Breast epithelium (tissue), 4 donors: ENCODE measurements at places on chromosomes 11 and 22. TPM values are rescaled to one million over a fixed set of nuclear protein-coding genes. Genes with fewer than 3 reads are reported as not detected.

KRTAP5-9 gene
- total RNA-seq: not detected

DNA sequence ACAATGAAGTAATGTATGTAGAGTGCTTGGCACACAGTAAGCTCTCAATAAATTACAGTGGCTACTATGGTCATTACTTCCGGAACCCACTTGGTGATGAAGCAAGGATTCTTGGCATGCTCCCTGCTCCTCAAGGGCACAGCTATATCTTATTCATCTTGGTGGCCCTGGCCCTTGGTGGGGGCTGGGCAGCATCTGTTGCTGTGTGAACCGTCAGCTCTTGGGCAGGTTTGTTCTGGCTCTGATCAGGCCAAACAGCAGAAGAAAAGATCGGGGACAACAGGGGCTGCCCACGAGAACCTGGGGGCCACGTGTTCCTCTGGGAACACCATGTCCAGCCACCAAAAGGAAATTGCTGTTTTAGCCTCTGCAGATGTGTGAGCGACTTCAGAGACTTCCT, 136.9 kb upstream of the SYT13 start:
- H3K36me3 ChIP-seq: no peaks in the 10 kb centered on the region
- H3K4me1 ChIP-seq: no peaks in the 10 kb centered on the region
- no peak overlapping the region for H3K27ac ChIP-seq
- H3K4me3 ChIP-seq: no peak overlapping the region
- no peaks in the 10 kb centered on the region for H3K27me3 ChIP-seq

DNA sequence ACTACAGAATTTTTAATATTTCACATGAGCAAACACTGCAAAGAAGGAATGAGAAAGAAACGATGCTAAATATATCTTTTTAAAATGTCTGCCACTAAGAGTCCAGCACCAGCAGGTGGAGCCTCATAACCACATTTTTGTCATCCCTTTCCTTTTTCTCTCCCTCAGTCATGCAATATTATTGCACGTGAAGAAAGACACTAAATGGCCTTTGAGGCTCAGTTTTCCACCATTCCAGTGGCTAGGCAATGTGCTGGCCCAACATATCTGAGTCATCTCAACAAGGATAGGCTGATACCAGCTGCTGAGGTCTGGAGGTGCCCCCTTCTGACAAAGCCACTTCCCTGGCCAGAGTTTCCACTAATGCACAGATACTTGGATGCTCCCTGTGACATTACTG, 1.8 kb downstream of the ALKBH8 start:
- H3K4me1 ChIP-seq: no peaks in the 10 kb centered on the region
- no peak overlapping the region for H3K4me3 ChIP-seq
- peak overlapping the region; percentile 8 for H3K27ac ChIP-seq
- H3K27me3 ChIP-seq: no peaks in the 10 kb centered on the region
- no peaks in the 10 kb centered on the region for H3K36me3 ChIP-seq
- DNase-seq: no peak

DNA sequence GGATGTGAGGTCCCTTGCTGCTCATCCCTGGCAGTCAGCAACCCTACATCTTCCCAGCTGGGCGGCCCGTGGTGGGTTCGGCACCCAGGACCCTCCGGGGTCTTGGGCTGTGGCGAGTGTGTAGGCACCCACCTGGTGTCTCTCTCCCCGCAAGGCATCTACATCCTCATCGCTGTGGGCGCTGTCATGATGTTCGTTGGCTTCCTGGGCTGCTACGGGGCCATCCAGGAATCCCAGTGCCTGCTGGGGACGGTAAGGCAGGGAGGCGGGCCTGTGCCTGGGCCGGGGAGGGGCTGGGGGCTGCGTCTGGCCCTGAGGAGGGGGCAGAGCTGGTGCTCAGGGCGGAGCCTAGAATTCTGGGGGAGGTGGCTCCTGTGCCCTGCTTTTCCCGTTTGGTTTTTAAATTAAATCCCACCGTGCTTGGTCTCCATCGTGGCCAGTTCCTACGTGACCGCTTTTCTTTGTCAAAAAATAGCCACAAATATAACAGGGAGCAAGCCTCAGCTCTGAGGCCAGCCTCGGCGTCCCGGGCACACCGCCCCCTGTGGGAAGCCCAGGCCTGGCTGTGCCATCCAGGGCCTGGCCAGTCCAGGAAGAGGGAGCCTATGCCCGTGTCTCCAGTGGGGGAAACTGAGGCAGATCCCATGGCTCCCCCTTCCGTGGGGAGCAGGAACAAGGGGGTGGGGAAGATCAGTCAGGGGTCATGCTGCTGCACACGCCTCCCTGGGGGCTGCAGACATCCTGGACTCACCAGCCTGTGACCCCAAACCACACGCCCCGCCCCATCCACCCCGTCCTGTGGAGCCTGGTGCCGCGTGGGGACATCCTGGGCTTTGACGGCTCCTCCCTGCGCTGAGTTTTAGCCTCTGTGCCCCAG, 6.4 kb upstream of the TSSC4 start:
- peaks cover 6% of the 10 kb centered on the region for H3K4me1 ChIP-seq
- peaks cover 6% of the 10 kb centered on the region for H3K36me3 ChIP-seq
- H3K4me3 ChIP-seq: no peak overlapping the region
- H3K27me3 ChIP-seq: no peaks in the 10 kb centered on the region
- DNase-seq: no peak

DNA sequence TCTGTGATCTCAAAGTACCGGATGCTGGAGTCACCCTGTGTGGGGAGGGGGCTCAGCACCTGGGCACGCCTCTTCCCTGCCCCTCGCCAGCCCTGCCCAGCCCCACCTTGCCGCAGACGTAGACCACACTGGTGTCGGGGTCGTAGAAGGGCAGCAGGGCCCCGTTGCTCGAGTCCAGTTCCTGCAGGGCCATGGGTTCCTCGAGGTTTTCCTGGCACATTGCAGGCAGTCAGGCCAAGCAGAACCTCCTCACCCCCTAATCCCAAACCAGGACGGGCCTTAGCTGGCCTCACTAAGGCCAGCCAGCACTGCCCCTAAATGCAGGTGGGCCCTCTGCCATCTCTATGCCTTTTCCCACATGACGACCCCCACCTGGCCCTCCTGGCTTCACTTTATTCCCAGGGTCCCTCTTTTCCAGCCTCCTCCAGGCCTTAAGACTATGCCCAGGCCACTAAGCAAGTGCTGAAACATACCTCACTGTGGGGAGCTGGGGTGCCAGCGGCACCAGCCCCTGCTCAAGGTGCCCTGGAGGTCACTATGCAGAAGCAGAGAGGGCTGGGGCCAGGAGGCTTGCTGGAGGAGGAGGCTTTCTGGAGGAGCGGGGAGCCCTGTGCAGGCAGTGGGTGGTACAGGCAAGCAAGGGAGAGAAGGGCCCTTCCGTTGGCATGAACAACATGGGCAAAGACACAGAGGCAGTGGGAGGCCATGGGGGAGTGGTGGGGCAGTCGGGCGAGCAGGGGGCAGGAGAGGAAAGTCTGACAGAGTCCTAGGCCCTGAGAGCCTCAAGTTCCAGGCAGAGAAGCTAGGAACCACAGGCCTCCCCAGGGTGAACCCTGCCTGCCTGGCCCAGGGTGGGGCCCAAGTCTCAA, 2.8 kb downstream of the CORO1B start:
- H3K27ac ChIP-seq: peak overlapping the region; percentile 10
- DNase-seq: no peak
- peaks cover 12% of the 10 kb centered on the region for H3K4me1 ChIP-seq

SCO2 gene
- 4.3 TPM for total RNA-seq

DNA sequence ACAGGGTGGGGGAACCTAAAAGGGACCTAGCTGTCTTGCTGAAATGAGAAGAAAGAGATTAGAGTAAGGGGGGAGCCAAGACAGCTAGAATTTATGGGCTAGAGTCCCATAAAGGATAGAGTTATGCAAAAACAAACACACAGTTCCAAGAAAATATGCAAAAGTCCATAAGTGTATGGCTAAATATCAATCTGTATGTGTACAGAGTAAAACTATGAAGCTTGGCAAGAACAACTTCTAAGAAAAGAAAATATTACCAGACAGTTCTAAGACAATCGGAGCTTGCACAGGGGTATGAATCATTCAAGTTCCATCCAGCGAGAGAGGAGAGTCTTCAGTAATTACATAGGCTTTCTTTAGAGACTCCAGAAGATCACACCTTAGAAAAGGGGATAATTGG, 41.8 kb downstream of the GDPD4 start:
- no peaks in the 10 kb centered on the region for H3K27me3 ChIP-seq
- no peak overlapping the region for H3K27ac ChIP-seq
- H3K4me1 ChIP-seq: no peaks in the 10 kb centered on the region
- no peak for DNase-seq
- H3K36me3 ChIP-seq: no peaks in the 10 kb centered on the region

- H3K4me1 ChIP-seq: no peaks in the 10 kb centered on the region
- H3K36me3 ChIP-seq: no peaks in the 10 kb centered on the region
- H3K27me3 ChIP-seq: peaks cover 6% of the 10 kb centered on the region
- no peak for DNase-seq
Measured at GRCh38 chr11:119907122-119907851, 178.3 kb upstream of the NECTIN1 start.

DNA sequence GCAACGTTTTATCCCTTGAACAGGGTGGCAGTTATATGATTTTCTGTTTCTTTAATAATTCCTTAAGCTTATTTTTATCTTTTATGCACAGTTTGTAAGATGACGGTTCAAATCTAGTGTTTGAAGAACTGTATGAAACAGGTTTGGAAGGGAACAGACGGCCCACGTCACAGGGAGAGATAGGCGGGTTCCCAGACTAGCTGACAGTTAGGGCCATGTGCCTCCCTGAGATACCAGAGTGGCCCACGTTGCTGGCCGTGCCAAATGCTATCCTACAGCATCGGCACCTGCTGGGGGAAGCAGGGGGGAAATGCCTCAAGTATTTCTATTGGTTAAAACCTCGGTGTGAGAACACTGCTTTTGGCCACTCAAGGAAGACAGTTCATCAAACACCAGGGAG, 50.2 kb upstream of the BID start:
- H3K36me3 ChIP-seq: no peaks in the 10 kb centered on the region
- H3K27ac ChIP-seq: no peak overlapping the region
- no peaks in the 10 kb centered on the region for H3K27me3 ChIP-seq
- no peak overlapping the region for H3K4me3 ChIP-seq
- no peak for DNase-seq
- no peaks in the 10 kb centered on the region for H3K4me1 ChIP-seq

SLC43A3 gene
- 130 TPM for total RNA-seq

DNA sequence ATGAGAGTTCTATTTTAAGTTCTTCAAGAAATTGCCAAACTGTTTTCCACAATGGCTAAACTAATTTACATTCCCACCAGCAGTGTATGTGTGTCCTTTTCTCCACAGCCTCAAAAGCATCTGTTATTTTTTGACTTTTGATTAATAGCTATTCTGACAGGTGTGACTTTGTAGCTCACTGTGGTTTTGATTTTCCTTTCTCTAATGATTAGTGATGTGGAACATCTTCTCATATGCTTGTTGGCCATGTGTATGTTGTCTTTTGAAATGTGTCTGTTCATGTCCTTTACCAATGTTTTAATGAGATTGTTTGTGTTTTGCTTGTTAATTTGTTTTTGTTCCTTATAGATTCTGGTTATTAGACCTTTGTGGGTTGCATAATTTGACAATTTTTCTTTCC, 18.0 kb upstream of the RAB38 start:
- H3K4me3 ChIP-seq: no peak overlapping the region
- H3K36me3 ChIP-seq: no peaks in the 10 kb centered on the region
- no peak overlapping the region for H3K27ac ChIP-seq
- no peak for DNase-seq
- H3K4me1 ChIP-seq: no peaks in the 10 kb centered on the region
- H3K27me3 ChIP-seq: no peaks in the 10 kb centered on the region

RAB3IL1 gene
- total RNA-seq: 11.7 TPM

- no peak for DNase-seq
- no peaks in the 10 kb centered on the region for H3K27me3 ChIP-seq
- no peaks in the 10 kb centered on the region for H3K4me1 ChIP-seq
Measured at GRCh38 chr11:72569966-72570892, 104.0 kb downstream of the PDE2A start.

APOL5 gene
- not detected for total RNA-seq

- no peaks in the 10 kb centered on the region for H3K27me3 ChIP-seq
- H3K4me1 ChIP-seq: peaks cover 88% of the 10 kb centered on the region
- H3K4me3 ChIP-seq: no peak overlapping the region
- H3K27ac ChIP-seq: peak overlapping the region; percentile 92
- DNase-seq: no peak
- H3K36me3 ChIP-seq: no peaks in the 10 kb centered on the region
Measured at GRCh38 chr22:36365020-36365411, 22.8 kb downstream of the MYH9 start.

DNA sequence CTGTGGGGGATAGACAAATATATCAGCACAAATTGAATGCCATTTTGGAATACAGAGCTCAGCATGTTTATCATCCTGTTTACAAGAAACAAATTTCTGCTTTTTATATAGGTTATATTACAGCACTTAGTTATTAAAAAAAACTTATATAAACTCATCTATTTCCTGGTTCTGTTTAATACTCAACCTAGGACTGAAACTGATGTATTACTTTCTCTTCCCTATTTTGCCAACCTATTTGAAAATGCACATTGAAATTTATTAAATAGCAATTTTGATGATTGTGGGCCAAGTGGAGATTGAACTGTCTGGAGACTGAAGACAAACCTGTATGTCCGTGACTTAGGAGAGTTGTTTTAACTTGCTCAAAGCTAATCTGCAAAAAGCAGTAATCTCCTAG, 288.3 kb upstream of the ANO3 start:
- H3K27me3 ChIP-seq: no peaks in the 10 kb centered on the region
- H3K4me1 ChIP-seq: no peaks in the 10 kb centered on the region
- no peaks in the 10 kb centered on the region for H3K36me3 ChIP-seq
- no peak for DNase-seq

- H3K4me3 ChIP-seq: no peak overlapping the region
- H3K27me3 ChIP-seq: no peaks in the 10 kb centered on the region
- no peak for DNase-seq
- H3K36me3 ChIP-seq: peaks cover 6% of the 10 kb centered on the region
- H3K27ac ChIP-seq: no peak overlapping the region
Measured at GRCh38 chr22:29275819-29276565, 7.9 kb downstream of the EWSR1 start.

GRCh38 chr22:24457894-24458420, 30.6 kb downstream of the ADORA2A start:
- DNase-seq: no peak
- no peak overlapping the region for H3K27ac ChIP-seq
- H3K36me3 ChIP-seq: no peaks in the 10 kb centered on the region
- H3K27me3 ChIP-seq: no peaks in the 10 kb centered on the region

DNA sequence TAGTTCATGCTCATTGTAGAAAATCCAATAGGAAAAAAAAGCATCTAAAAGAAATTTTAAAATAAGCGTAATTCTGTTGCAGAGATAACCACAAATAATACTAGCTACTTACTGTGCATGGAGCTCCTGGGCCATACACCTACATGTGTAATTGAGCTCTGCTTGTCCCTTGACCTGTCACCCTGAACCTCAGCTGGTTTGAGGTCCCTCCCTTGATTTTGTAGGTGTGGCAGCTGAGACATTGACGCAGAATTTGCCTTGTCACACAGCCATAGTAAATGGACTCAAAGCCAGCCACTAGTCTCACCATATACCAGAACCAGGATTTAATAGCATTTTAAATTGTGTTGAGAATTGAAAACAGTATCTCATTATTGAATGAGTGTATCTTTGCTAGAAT, 135.3 kb downstream of the MORC2 start:
- no peaks in the 10 kb centered on the region for H3K36me3 ChIP-seq
- H3K27me3 ChIP-seq: no peaks in the 10 kb centered on the region
- no peak for DNase-seq
- H3K4me3 ChIP-seq: no peak overlapping the region
- no peaks in the 10 kb centered on the region for H3K4me1 ChIP-seq

OR6T1 gene
- total RNA-seq: not detected

GRCh38 chr22:37069319-37069718, 17.8 kb downstream of the KCTD17 start:
- DNase-seq: no peak
- no peaks in the 10 kb centered on the region for H3K4me1 ChIP-seq
- no peak overlapping the region for H3K4me3 ChIP-seq
- H3K27me3 ChIP-seq: peaks cover 48% of the 10 kb centered on the region
- H3K27ac ChIP-seq: no peak overlapping the region
- no peaks in the 10 kb centered on the region for H3K36me3 ChIP-seq
